Activated CD4-positive, alpha-beta T cell treated with anti-CD3 and anti-CD28 coated beads, Interleukin-2, amount 50 U/mL, for 1 hour (primary cell): ENCODE measurements at places on chromosomes 4 and X.

DNA sequence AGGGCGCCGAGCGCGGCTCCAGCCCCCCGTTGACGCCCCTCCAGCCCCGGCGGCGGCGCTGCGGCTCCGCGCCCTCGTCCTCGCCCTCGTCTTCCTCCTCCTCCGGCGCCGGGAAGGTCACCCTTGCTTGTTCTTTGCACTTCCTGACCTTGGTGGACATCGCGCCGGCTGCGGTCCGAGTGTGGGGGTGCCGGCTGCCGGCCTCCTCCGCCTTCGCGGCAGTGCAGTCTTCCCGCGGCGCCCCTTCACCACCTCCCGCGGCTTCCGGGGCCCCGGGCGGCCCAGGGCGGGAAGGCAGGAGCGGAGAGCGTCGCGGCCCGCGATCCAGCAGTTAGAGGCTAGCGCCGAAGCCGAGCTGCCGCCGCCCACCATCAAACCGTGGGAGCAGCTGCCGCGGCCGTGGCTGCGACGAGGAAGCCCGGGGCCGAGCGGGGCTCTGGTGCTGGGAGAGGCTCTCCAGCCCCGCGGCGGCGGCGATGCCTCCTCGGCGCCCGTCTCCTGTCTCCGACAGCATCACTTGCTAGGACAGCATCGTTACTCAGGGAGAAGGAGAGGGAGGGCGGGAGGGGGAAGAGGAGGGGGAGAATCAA is at the start of gene TRPC3:
Gene TRPC3 (minus strand): TSS at position 540 of the 590 bp plus-strand sequence. CDS start 380 bp downstream, at position 160.
- DNase-seq: peak; percentile 15

DNA sequence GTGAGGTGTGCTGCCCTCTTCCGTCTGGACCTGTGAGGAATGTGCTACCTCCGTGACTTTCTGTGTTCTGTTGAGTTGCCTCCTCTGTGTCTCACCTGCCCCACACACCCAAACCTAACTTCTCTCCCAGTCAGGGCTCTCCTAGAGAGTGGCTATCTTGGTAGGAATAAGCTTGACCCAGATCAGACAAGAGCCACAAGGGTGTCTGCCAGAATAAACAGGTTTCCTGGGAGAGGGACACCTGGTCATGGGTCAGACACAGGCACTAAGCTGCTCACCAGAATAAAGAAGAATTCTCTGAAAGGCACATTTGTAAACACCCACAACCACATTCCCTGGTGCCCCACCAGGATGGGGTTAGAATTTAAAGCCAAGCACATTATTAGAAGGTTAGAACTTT is 11.1 kb downstream of the ZNF182 start:
- no peak for DNase-seq

DNA sequence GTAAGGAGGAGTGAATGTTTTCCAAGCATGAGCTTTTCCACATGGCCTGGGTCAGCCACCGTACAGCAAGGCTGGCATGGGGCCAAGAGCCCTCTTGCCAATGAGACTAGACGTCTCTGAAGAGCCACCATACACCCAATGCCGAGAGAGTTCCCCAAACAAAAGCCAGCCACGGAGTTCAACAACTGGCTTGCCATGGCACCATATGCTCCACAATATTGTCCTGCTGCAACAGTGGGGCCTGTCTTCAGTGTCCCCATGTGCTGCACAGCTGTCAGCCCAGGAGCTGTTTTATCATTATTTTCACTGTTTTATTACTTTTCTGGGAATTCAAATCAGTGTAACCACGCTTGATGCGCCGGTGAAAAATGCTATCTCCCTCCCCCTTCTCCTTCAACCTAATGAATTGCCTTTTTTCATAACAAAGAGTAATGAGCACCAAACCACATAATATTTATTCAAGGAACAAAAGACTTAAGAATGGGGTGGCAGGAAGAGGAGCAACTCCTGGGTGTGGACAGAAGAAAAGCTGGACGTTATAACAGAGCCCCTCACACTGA is 18.4 kb downstream of the MAML3 start:
- no peak for DNase-seq

DNA sequence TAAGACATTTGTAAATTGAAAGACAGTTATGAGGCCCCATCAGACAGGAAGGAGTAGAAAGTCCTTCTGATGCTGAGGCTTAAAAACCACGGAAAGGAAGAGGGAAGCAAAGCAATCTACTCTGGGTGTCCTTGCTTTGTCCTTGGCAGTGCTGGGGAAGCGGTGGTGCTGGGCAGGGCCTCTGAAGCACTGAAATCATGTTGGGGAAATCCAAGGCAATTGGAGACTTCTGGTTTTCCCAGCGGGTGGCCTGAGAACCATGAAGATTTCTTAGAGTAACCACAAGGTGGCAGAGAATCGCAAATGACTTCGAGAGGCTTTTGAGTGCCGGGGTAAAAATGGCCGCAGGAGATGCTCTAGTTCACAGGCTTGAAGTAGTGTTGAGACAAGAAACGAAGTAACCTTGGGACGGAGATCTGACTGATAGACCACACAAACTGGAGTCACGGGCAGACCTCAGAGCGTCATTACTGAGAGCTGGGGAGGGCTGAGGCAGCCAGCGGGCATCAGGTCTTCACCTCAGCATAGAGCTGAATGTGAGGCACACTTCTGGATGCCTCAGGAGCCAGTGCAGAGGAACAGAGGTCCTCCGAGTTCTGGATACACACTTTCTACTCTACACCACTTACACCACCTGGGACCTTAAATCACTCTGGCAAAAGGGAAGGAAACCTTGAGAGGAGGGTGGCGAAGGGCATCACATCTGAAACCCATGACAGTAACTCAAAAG is 130.7 kb upstream of the GPRIN3 start:
- DNase-seq: peak; percentile 35

DNA sequence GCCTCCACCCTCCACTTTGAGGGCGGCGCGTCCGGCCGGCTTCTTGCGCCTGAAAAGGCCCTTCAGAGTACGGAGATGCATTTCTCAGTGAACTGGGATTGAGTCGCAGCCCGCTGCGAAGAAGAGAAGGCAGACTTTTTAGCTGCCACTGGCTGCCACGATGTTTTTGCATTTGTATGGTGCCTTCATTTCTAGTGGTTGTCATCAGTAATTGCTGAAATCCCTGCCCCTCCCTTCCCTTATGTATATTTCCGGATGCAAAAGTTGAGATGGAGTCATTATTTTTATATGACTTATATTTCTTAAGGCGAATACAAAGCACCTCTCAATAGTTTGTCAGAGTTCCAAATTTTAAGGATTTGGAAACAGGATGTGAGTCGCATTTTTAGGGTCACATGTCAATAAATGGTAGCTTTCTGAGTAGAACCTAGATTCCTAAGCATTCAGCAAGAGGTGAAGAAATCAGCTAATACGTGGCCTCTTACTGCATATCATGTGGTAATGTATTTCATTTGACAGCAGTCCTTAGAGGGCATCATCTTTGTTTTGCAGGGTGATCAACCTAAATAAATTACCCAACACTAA is 658 bp downstream of the ATP6AP2 start:
- peak; percentile 4 for DNase-seq

DNA sequence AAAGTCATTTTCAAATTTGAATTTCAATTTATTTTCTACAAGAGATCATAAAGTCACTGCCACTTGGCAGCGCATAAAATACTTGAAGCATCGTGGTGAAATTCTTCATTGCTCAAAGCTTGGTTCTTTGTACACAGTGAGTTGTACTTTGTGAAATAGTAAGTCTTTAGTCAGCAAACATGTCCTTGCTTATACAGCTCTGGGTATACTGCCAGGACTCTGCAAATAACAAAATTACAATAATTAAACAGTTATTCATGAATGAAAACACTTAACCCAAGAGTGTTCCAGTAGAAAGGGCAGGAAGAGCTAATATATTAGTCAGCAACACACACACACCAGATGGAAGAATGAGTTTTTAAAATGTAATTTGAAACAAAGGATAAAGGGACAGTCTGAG is 1300.9 kb upstream of the DIAPH2 start:
- DNase-seq: no peak

DNA sequence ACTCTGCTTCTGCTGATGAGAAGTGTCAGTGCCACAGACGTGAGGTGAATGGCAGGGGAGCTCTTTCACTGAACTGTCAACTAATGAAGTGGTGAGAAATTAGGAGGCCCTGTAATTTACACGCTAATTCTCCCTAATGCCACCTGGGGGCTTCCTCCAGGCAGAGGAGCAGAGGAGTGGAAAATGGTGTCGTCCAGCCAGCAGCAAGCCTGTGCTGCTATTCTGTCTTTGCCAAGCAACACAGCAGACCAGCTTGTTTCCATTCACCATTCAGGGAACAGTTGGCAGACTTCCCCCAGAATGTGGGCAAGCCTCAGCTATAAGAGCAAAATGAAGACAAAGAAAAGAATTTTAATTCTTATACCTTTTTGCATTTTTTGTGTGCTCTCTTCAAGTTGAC is 245.2 kb upstream of the TET2 start:
- no peak for DNase-seq

DNA sequence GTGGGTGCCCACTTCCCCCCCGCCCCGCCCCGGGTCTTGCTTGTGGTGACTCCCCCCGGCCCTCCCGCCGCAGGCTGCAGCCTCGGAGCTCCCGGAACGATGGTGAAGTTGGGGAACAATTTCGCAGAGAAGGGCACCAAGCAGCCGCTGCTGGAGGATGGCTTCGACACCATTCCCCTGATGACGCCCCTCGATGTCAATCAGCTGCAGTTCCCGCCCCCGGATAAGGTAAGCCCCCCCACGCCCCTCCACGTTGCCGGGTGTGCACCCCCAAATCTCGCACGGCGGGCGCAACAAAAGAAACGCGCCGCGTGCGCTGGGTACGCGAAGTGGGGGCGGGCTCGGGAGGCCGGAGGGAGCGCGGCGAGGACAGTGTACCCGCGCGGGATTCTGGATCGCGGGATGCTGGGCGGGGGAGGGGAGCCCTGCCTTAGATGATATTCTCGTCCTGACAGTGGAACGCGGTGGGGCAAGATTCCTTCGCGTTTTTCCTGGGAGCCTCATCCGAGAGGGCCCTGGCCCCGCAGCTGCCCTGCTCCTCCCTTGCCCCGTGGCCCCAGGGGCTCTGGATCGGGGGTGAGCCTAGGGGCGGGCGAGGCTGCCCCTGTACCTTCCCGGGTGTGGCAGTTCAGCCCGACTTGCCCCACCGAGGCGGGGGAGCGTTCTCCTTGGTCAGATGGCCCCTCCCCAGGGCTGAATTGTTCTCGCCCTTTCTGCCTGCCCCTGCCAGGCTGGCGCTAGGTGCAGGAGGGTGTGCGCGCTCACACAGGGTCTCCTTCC is 819 bp downstream of the NSG1 start:
- DNase-seq: no peak

DNA sequence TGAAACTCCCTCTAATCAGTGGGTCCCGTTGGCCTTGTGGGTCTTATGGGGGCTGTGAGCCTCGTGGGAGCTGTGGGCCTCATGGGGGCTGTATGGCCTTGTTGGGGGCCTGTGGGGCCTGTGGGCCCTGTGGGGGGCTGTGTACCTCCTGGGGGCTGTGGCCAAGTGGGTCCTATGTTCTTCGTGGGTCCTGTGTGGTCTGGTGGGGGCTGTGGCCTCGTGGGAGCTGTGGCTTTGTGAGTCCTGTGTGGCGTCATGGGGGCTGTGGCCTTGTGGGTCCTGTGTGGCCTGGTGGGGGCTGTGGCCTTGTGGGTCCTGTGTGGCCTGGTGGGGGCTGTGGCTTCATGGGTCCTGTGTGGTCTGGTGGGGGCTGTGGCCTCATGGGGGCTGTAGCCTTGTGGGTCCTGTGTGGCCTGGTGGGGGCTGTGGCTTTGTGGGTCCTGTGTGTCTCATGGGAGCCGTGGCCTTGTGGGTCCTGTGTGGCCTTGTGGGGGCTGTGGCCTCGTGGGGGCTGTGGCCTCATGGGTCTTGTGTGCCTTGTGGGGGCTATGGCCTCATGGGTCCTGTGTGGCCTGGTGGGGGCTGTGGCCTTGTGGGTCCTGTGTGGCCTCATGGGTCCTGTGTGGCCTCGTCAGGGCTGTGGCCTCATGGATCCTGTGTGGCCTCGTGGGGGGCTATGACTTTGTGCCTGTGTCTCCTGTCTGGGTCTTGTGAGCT is 7.4 kb downstream of the PCGF3 start:
- no peak for DNase-seq

DNA sequence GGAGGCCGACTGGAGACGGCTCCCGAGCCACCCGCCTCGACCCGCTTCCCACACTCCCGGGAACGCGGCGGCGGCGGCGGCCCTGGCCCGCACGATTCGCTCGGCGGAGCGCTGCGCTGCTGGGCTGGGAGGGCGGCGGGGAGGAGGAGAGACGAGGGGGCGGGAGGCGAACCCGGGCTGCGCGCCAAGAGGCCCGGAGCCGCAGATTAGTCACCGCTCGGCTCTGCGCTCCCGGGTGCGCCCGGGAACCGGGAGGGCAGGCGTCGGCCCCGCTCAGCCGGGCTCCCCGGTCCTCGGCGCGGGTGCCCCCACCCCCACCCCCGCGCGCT is 11.2 kb upstream of the BCOR start:
- peak; percentile 59 for DNase-seq

DNA sequence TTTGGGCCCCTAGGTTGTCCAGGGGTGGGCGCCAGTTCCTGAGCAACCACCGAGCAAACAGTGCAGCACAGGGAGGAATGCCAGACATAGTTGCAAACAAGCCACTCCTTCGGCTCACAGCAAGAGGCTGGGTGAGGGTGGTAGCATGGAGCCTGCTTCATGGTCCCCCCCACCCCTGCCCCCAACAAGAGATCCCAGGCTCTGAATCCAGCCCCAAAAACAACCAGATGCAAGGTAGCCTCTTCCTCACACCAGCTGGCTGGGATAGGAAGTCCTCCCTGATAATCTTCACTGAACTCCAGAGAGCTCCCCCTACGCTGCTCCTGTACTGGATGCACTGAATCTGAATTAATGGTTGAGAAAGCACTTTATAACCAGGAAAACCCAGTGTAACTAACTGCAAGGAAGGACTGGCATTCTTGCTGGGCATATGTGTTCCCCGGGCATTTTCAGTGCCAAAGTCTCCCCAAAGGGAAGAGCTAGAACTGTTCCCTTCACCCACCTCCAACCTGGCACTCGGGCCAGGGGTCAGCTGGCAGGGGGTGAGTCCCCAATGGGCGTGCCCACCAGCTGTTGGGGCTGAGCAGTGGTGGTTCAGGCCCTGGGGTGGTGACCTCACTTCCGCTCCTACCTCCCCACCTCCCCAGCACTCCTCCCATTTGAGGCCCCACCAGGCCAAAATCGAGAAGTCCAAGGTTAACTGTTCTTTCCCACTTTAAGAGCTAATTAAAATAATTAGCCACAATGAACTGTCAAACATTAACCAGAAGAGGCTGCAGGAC is 1.5 kb downstream of the ELF4 start:
- DNase-seq: peak; percentile 16

GRCh38 chrX:112798736-112799135 is 41.9 kb downstream of the AMOT start:
- DNase-seq: no peak

GRCh38 chrX:110097920-110098319 is 95.0 kb downstream of the TMEM164 start:
- no peak for DNase-seq
